Substantia nigra (tissue), 51 donors: ENCODE measurements at places on chromosomes 4 and X.

DNA sequence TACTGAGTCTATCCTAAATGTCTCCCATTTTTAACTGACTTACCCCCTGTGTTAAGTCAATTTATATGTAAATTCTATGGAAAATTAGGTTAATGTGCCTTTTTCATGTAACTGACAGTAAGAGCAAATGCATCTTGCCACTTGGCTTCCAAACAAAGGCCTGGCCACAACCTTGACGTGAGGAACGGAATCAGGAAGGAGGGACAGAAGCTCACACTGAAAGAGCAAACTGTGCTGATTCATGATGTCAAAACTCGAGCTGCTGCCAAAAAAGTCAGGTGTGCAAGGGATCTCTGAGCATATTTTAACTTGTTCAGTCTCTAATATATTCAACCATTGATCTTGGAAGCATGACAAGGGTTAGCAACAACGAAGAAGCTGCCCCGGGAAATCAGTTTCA is 35.8 kb downstream of the GPM6A start:
- DNase-seq, result peak; percentile 27

GRCh38 chr4:153090181-153090580 is 114.1 kb upstream of the TRIM2 start:
- DNase-seq, result no peak

DNA sequence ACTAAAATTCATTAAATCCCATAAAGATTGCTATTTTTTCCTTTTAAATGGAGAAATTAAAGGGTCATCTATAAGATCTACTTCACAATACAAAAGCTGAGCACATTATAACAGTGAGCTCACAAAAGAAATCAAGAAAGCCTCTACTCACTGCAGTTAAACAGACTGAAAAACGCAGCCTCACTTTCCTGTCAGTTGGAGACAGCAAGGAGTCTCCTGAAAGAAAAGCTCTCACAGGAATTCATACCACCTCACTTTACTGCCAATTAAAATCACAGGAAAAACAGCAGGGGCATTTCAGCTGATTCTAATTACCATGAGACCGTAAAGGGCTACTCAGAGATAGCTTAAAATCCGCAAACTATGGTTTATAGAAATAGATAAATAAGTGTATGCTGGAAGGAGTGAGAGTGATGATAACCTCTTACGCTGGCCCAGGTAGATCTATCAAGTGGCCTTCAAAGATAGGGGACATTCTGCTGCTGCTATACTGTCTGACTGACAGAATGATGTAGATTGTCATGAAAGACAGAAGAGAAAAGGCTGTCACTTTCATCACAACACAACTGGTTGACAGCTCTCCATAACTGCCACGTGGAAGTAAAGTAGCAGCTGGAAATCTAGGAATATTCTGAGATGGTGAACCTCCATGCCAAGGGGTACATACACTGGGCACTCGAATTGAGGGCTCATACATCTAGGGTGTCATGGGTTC is 1333.7 kb upstream of the DIAPH2 start:
- no peak for DNase-seq

DNA sequence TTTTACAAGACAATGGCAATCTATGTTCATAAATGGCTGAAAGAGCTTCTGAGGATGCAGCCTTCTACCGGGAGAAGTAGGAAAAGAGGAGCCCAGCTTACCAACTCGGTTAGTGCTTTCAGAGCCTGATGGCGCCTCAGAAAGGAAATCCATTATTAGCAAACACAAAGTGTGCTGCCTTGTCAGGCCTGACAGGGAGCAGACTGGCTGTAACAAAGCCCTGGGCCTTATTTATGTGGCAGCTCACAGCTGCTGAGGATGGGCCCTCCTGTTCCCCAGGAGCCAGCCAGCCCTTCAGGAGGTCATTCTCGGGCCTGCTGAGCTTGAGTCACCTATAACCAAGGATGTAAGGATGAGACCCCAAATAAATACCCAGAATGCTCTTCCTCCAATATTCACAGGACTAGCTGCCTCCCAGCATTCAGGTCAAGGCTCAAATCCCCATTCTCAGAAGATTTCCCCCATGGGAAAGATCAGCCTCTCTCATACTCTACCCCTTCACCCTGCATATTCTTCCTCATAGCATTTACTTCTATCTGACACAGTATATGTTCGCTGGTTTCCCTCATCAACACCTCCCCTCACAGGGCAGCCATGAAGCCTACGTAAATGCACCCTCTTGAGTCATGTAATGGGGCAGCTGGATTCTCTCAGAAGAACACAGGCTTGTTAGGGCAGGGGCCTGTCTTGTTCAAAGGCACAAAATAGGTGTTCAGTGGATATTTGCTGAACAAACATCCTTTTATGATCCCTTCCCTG is 227.0 kb upstream of the RASGEF1B start:
- no peak for DNase-seq

GRCh38 chrX:68940601-68941000 is 111.8 kb downstream of the EFNB1 start:
- no peak for DNase-seq

GRCh38 chrX:48531358-48531959 is 8.1 kb upstream of the TBC1D25 start:
- DNase-seq, result no peak

GRCh38 chr4:94871644-94872305 is 114.0 kb downstream of the BMPR1B start:
- DNase-seq, result no peak

GRCh38 chr4:7518871-7519637 is 84.3 kb upstream of the PSAPL1 start:
- DNase-seq, result no peak

- no peak for DNase-seq
Observed at GRCh38 chrX:131725001-131725654, 181.3 kb downstream of the OR13H1 start.

- DNase-seq, result no peak
Observed at GRCh38 chr4:184228056-184228705, 10.5 kb upstream of the ENPP6 start.

GRCh38 chr4:156962058-156962358 is 9.6 kb downstream of the PDGFC start:
- no peak for DNase-seq

DNA sequence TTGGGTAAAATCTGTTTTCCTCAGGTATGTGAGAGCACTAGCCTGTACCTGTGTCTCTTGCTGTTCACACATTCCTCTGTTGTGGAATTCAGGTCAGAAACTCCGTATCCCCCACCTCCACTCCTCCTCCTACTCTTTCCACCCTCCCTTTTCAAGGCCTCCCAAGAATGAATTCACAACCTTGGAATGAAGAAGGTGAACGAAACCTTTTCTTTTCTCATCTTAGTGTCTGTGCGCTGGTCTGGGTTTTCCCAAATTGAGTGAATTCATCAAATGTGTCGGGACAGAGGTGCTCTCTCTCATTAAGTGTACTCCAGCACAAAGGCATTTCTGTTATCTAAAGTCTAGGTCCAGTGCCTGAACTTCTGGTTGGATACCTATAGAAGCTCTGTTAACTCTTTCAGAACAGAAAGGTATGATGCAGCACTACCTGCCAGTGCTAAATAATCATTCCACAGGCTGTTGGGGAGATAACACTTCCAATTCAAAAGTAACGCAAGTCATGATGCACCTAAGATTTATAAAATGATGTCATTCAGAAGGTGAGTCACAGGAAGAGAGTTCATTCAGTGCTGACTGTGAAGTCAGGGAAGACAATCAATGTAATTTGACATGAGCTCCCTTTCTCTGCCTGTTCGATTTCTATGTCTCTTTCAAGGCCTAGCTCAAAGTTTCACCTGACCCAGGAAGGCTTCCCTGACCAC is 41.9 kb downstream of the COL4A6 start:
- no peak for DNase-seq

DNA sequence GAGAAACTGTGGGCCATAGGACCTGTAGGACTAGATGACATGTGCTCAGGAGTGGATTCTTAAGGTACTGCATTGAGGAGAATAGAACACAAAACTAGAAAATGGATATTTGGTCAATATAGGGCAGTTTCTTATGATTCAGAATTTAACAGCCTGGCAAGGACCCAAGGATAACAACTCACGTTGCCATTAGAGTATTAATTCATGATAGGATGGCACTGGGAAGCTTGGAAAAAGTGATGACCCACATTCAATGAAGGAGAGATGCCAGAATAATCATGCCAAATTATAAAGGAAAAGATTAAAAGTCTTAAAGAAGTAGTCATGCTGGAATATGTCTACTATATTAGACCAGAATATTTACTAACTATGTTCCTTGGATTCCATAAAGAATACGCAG is 594.5 kb downstream of the ANKRD50 start:
- DNase-seq, result no peak

DNA sequence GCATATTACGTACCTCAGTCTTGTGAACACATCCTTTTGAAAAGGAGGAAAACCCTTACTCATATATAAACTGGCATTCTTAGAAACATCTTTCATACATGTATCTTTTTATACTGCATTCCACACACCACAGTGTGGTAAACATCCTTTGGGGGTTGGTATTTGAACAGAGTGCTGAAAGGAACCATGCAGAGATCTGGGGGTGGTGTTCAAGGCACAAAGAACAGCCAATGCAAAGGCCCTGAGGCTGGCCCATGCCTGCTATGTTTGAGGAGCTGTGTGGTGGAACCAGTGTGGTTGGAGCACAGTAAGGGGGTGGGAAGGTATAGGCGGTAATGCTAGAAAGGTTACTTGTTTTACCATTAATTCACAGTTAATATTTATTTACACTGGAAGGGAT is 2.0 kb downstream of the ELK1 start:
- DNase-seq, result no peak

- no peak for DNase-seq
Observed at GRCh38 chrX:103520386-103520785, 1.1 kb upstream of the RAB40A start.

- no peak for DNase-seq
Observed at GRCh38 chr4:77047037-77047436, 28.8 kb downstream of the CCNI start.

- no peak for DNase-seq
Observed at GRCh38 chrX:1213971-1214370, 1.5 kb upstream of the CRLF2 start.

GRCh38 chrX:67721321-67721720 is 177.5 kb downstream of the AR start:
- no peak for DNase-seq

DNA sequence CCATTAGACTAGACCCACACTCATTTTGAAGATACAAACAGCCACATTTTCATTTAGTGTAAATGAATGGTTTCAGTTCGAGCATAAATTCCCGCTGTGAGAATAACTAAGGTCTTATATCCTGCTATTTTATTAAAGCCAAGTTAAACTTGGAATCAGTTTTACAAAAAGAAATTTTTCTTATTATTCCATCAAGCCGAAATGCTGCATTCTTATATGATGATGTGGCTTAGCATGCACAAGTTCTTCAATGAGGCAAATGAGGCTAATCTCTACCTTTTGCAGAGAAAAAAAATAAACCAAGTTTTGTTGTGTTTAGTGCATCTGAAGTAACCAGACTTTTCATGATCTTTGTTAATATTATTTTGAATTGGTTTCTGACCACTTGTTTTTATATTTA is 953.9 kb upstream of the PCDH10 start:
- DNase-seq, result no peak

- DNase-seq, result peak; percentile 64
Observed at GRCh38 chrX:131746491-131746968, 202.7 kb downstream of the OR13H1 start.

- no peak for DNase-seq
Observed at GRCh38 chr4:121155893-121156292, 8.2 kb downstream of the TNIP3 start.

GRCh38 chr4:169098969-169099690 is 89.1 kb upstream of the CBR4 start:
- no peak for DNase-seq

- DNase-seq, result no peak
Observed at GRCh38 chr4:155353923-155354540, 22.7 kb downstream of the MAP9 start.

DNA sequence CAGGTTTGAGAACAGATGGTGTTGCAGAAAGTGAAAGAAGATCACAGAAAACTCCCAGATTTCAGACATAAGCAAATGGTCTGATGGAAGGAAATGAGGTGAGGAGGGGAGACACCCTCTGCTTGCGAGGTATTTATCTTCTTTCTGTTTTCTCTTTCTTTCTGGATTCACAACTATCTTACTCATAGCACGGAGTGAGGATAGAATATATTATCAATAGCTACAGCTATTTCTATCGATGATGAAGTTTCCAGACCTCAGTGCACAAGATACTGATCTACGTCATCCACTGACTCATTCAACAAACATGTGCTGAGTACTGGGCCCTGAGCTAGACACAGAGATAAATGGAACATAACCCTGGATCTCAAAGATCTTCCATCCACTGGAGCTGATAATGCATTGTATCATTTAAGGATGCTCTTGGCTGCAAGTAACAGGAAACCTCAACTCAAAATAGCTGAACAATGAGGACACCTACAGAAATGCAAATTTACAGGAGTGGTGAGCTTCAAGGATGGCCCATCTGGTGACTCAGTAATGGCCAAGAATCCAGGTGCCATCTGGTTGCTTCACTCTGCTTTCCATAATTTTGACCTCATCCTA is 21.2 kb downstream of the SLC2A9 start:
- DNase-seq, result no peak

DNA sequence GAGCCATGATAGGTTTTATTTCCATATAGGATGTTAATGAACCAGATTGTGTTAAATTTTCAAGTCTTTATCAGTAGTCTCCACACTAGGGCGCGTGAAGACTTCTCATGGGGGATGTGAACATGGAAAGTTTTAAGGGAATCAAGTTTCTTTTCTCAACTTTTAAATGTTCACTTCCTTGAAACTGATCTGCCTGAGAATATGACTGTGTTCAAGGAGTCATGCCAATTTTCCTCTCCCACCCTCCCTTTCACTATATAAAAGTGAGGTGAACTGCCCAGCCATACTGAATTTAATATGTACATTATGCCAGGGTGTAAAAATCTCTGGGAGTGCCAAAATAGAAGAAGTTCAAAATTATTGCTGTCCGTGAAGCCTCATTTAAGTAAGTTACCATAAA is 30.4 kb upstream of the HPGDS start:
- no peak for DNase-seq

DNA sequence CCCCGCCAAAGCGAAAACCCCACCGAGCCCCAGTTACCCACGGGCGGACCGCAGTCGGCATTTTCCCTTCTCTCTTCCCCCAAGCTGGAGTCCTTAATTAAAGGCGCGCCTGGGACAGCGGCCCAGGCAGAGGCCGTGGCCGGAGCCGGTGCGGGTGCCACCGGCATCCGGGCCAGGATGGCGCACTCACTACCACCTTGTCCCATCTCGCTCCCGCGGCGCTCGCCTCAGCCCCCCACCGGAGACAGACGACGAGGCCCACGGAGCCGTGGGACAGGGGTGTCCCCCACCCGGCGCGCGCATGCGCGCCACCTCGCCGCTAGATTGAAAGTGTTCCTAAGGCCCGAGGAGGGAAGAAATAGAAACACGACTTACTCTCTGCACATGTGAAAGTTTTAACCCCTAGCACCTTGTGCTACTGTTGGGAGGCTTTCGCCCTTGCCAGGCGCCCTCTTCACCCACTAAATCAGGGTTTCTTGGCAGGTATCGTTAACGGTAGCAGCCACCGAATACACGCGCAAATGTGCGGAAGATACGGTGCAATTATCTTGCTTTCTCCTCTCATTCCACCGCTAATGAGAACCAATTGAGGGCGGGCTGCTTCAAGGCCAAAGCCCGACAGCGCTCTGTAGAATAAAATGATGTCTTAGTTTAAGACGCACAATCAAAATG is 64.3 kb upstream of the CCDC160 start:
- DNase-seq, result peak; percentile 3
